ENCODE measurements at places on chromosomes 13 and 19.

- no peak for DNase-seq
Measured at GRCh38 chr19:12834976-12835757, 788 bp upstream of the RTBDN start.

DNA sequence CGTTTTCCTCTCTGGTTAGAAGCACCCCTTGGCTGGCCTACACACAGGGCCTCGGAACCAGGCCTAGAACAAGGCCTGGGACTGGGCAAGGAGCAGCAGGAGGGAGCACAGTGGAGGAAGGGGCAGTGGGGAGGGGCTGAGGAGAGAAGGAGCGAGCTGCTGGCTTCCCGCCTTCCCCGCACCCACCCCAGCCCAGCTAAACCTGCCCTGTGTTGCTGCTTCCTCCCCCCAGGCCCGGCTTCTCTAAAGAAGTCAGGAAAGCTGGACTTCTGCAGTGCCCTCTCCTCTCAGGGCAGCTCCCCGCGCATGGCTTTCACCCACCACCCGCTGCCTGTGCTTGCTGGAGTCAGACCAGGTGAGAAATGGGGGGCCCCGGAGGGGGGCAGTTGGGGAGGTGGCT lies 24.3 kb downstream of the LYL1 start:
- no peak for DNase-seq

- no peak for DNase-seq
Measured at GRCh38 chr13:111423168-111423785, 102.8 kb downstream of the TEX29 start.

GRCh38 chr13:111518161-111518792 lies 197.8 kb downstream of the TEX29 start:
- DNase-seq = no peak

- DNase-seq = no peak
Measured at GRCh38 chr19:40619333-40620160, 18.4 kb downstream of the LTBP4 start.

DNA sequence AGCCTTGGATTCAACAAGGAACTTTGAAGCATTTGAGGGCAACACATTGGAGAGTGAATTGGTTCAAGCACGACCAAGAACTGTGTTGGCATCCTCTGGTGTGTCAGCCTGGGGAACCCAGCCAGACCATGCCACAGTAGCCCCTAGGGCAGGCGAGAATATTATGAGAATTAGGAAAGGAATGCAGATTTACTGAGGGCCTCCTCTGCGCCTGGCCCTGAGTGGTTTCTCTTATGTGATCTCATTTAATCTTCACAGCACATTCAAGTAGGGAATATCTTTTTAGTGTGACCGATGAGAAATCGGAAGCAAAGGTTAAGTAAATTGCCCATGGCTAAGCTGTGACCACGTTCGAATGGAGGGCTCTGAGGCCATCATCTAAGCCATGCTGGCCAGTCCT lies 15.3 kb upstream of the ERICH6B start:
- DNase-seq = no peak

DNA sequence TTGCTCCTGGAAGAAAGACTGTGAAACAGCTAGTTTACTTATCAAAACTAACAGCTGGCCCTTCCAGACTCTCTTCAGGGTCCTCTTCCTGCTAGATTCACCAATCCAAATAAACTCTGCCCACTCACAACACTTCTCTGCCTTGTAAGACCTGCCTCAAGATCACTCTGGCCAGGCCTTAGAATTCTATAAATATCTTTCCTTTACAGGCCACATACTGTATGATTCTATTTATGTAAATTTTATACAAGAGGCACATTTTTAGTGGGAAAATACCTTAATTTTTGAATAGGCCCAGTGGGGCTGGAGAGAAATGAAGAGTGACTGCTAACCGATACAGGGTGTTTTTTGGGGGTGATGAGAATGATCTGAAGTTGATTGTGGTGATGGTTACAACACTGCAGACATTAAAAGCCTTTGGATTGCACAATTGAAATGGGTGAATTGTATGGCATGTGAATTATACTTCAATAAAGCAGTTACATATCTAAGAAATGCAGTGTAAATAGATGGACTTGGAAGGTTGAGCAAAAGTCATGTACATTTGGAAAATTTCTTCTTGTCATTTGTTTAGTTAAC lies 141.8 kb downstream of the GPC5 start:
- DNase-seq = no peak

GRCh38 chr13:112351825-112352224 lies 24.3 kb upstream of the SPACA7 start:
- no peak for DNase-seq

DNA sequence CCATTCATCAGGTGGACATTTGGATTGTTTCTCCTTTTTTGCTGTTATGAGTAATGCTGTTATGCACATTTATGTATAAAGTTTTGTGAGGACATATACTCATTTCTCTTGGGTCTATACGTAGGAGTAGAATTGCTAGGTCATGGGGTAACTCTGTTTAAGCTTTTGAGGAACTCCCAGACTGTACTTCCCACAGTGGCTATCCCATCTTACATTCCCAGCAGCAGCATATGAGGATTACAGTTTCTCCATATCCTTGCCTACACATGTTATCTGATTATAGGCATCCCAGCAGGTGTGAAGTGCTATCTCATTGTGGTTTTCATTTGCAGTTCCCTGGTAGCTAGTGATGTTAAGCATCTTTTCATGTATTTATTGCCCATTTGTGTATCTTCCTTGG lies 5.9 kb downstream of the ZSCAN22 start:
- no peak for DNase-seq

GRCh38 chr13:77554069-77554468 lies 18.6 kb downstream of the SCEL start:
- no peak for DNase-seq

GRCh38 chr19:7482584-7483439 lies 6.0 kb downstream of the PEX11G start:
- DNase-seq = no peak

GRCh38 chr13:111664696-111665095 lies 344.3 kb downstream of the TEX29 start:
- no peak for DNase-seq

All from stimulated activated CD8-positive, alpha-beta memory T cell treated with anti-CD3 and anti-CD28 coated beads, Interleukin-2, amount 100 ng/mL, for 1 hour (primary cell).